ENCODE measurements at places on chromosomes 13 and 19. TPM values are rescaled to one million over a fixed set of nuclear protein-coding genes. Genes with fewer than 3 reads are reported as not detected.

DNA sequence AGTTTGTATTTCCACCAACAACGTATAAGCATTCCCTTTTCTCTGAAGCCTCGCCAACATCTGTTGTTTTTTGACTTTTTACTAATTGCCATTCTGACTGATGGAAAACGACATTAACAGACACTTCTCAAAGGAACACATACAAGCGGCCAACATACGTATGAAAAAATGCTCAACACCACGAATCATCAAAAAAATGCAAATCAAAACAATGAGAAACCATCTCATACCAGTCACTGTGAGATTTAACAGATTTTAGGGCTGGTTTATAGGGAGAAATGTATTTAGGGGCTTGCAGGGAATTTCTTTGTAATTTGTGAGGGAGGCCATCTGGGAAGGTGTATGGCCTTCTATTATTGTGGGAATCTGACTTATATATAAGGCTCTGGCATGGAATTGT lies 2.8 kb upstream of the DZIP1 start:
- no peak for DNase-seq

- no peak for DNase-seq
These were observed 163.5 kb downstream of the MTUS2 start for GRCh38 chr13:28983641-28984040.

GRCh38 chr19:33809960-33810359 lies 13.3 kb downstream of the KCTD15 start:
- no peak for DNase-seq

- DNase-seq: no peak
These were observed 4.4 kb downstream of the TRIR start for GRCh38 chr19:12730064-12730463.

The ZNF582 gene
- 5.1 TPM for total RNA-seq

Measured in kidney epithelial cell (primary cell).